NK-92 treated with Interleukin-12 subunit alpha and Interleukin-12 subunit beta, amount 100 ng/mL, for 24 hours (cell line): ENCODE measurements at places on chromosomes 2 and 18.

DNA sequence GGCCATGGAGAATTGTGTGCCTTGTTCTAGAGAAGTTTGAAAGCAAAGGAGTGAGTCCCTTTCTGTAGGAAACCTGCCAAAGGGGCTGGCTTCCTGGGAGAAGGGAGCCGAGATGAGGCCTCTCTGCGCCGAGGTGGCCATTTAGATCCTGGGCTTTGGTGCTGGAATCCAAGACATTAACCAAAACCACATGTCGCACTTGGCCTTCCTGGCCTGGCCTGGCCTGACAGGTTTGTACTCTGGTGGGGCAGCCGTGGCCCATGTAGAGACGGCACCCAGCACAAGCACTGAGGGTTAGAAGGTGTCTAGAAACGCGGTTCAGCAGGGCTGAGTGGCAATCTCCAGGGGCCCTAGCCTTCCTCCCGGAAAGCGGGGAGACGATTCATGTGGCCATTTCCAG is 7.1 kb downstream of the CNNM3 start:
- no peak for DNase-seq

- DNase-seq: peak; percentile 72
Measured at GRCh38 chr2:239298116-239298804, 102.6 kb downstream of the HDAC4 start.

GRCh38 chr2:78585871-78586270 is 439.6 kb upstream of the REG3G start:
- DNase-seq: no peak

GRCh38 chr18:57085371-57085770 is 61.5 kb upstream of the BOD1L2 start:
- no peak for DNase-seq

DNA sequence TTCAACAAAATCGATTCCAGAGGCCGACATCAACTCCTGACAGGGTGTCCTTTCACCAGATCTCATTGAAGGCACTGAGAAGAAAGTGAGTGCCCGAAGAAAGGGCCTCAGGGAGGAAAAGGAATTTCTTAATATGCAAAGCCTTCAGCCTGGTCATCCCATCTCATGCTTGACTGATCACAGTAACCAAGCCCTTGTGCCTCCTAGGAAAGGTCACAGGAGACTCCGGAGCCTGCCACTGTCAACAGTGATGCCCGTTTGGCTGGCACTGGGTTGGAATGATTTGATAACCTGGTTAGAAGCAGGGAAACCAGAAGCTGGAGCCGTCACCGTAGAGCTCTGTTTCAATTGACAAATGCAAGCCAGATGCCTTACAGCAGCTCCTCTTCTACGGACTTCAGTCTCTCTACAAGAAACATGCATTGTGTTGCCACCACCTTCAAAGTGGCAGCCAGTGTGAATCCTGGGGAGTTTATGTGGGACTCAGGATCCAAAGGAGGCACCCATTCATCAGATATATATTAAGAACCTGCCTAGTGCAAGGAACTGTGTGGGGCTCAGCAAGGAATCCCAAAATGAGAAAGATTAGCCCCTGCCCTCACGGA is 24.6 kb downstream of the COX7A2L start:
- no peak for DNase-seq

GRCh38 chr2:201697899-201698298 is 545 bp downstream of the MPP4 start:
- no peak for DNase-seq

DNA sequence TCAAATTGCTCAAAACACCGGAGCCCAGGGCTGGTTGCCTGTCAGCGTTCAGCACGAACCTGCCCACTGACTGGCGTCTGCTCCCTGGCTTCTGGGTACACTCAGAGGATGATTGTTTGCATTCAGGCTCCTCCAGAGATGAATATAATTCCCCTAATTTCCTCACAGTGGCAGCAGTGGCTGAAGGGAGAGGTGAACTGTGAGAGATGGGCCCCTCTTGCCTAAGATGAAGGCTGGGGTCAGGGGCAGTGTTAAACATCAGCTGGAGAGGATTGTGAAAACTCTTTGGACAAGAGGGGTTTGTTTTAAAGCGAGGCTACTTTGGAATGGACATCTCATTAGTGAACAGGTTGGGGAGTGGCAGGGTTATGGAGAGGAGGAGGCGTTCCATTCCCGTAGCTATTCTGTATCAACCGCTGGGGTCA is 31.0 kb downstream of the TCF7L1 start:
- no peak for DNase-seq

GRCh38 chr2:24009367-24009679 is 562 bp upstream of the MFSD2B start:
- no peak for DNase-seq

DNA sequence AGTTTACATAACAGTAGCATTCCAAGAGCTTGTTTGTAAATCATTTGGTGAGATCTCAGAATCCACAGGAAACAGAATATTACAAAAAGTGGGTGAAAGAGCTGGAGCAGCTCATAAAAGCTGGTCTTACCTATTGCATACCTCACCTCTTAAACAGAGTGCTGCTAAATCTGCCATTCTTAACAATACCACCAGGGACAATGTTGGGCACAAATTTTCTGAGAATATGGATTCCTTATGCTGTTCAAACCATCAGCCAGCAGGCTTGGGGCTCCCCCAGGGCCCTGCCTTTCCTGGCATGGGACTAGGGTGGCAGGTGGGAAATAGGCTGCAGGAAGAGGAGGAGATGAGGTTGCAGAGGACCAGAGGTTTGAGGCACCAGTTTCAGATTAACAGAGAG is 55.6 kb downstream of the TGFA start:
- no peak for DNase-seq

DNA sequence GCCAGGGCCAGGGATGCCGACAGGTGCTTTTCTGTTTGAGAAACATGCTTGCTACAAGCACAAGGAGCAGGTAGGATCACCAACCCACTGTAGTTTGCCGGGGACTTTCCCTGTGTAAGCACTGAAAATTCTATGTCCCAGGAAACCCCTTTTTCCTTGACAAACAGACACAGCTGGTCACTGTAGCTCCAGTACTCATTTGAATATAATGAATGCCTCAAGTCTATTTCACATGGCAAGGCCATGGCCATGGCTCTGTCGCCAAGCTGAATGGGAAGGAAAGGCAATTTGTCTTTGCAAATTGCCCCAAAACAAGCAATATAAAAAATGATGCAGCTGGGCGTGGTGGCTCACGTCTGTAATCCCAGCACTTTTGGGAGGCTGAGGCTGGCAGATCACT is 49.6 kb upstream of the IGFBP2 start:
- no peak for DNase-seq

DNA sequence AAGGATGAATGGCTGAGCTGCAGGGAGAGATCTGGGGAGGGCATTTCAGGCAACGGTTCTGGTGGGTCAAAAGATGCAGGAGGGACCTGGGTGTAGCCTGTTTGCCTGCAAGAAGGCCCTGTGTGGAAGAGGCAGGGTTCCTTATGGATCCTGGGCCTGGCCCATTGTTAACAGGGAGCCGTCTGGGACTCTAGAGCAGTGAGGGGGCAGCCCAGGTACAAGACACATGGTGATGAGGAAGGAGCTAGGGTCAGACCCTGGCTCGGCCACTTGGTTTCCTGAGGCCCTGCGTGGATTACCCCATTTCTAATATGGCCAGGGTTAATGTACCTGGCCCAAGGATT is 124.9 kb downstream of the GLI2 start:
- DNase-seq: no peak

- no peak for DNase-seq
Measured at GRCh38 chr18:35114305-35114704, 73.1 kb downstream of the MAPRE2 start.

DNA sequence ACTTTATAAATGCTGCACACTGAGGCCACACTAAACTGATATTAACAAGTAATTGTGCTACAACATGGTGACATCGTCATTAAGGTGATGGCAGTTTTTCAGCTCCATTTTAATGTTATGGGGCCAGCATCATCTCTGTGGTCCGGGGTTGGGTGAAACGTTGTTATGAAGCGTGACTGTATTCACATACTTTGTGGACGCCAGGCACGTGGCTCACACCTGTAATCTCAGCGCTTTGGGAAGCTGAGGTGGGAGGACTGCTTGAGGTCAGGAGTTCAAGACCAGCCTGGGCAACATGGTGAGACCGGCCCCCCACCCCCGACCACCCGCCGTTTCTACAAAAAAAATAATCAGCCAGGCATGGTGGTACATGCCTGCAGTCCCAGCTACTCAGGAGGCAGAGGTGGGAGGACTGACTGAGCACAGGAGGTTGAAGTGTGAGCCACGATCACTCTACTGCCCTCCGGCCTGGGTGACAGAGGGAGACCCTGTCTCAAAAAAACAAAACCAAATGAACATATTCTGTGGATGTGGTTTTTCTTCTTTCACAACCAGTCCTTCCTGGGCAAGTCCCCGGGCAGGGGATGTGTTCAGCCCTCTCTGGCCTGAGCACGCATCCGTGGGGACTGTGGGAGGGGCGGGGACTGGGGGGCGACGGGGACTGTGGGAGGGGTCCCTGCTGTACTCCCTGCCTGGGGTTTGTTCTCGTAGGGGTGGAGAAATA is 12.9 kb upstream of the GAL3ST2 start:
- DNase-seq: peak; percentile 65

DNA sequence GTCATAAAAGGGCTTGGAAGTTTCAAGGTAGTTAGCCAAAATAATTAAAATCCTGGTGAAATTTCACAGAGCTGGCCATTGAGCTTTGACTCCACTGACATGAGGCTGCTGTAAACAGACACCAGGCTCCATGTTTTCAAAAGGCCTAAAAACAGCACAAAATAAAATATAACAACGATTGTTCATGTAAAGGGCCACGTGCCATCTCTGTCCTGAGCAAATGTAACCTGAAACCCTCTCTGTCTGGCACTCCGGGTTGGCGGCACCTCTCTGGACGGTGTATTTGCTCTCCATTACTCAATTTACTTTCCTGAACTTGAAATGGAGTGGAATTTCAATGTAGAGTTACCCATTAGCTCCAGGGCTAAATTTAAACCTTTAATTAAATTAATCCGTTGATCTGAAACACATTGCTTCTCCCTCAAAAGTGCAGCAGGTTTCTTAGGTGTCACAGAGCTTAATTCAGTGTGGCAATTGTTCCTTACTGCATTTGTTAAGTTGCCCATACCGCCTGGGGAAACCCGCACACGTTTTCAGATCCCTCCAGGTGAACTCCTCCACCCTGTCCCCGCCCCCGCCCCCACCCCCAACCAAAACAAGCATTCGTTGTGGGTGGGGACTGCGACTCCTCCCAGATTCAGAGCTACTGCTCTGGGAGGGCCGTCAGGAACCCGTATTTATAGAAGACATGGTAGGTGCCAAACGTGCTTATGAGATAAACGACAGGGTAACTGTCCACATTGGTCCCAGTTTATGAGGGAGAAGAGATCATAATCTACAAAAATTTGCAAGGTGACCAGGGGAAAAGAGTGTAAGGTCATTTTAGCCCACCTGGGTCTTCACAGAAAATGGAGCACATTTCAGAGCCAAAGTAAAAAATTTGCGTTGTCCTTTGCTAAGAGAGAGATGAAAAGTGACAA is 1.2 kb upstream of the CABLES1 start:
- DNase-seq: no peak

DNA sequence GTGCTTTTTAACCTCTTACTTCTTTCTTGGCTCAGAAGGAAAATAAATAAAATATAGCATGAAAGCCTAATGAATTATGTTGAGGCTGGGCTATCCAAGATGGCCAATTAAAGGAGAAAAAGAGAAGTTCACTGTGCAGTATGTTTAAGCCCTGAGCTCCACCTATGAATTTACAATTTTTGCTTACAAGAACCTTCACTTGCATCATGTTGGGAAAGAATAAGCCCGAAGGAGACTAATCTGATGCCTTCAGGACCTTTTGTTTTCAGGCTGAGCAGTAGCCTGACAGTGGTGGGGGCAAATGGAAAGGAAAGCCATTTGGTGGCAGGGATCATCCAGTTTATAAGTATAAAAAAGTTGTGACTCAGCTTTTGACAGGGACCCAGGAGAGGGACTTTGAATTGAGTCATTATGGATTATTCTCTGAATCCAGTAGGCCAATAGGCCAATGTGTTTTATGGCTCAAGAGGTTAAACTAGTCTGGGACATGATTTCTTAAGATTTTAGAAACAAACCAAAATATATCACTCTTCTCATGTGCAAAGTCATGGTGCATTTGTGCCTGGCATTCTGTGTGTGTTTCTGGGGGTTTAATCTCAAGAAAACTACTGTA is 56.9 kb downstream of the E2F6 start:
- DNase-seq: no peak

GRCh38 chr2:126836761-126837679 is 61.7 kb upstream of the TEX51 start:
- no peak for DNase-seq

DNA sequence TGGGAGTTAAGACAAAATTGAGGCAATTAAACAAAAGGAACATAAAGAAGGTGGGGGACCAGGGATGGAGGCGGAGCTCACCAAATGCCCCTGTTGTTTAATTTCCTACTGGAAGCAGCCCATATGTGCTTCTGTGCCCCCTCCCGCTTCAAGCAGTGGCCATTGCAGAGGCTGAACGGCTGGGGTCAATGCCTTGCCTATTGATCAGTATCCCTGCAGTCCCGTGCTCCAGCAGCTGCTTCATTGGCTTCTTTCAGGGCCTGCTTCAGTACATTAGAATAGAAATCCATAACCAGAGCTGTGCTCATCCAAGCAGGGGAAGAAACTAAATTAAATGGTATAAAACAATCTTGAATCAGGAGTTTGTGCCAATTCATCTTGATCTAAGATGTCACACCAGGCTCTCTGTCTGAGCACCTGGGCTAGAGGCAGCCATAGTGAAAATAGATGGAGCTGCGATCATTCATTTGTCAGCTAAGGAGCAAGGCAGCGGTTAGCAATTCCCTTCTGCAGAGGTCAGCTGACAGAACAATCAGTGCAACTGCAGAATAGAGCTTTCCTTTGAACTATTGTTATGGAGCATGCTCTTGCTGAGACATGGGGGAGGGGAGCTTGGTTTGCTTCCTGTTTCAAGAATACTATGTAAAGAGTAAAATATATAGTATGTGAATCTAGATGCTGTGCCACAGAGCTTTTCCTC is 222.4 kb downstream of the WDR7 start:
- no peak for DNase-seq

DNA sequence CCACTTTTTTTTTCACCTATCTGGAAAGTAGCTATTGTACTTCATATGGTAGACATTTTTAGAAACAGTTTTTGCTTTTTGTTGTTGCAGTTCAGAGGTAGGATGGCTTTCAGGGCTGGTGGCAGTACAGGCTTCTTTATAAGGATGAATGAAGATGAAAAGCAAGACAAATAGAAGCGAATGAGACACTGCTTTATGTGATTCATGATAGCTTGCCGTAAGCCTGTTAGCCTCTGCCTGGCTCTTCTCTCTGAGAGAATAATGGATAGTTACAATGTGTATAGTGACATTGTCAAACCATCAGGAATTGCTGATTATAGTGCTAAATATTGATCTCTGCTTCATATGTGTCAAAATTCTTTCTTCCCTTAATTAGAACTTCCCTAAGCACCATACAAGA is 173.7 kb downstream of the NR4A2 start:
- DNase-seq: no peak

DNA sequence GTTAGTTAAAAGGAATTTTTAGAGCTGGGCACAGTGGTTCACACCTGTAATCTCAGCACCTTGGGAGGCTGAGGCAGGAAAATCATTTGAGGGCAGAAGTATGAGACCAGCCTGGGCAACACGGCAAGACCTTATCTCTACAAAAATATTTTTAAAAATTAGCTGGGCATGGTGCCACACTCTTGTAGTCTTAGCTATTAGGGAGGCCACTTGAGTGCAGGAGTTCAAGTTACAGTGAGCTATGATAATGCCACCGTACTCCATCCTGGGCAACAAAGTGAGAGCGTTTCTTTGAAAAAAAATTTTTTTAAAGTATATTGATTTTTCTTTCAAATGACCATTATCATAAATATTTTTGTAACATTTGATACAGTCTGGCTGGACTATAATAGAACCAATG is 93.6 kb upstream of the FAM117B start:
- no peak for DNase-seq

- DNase-seq: no peak
Measured at GRCh38 chr18:2412281-2412680, 159.0 kb downstream of the METTL4 start.
